ENCODE measurements at places on chromosomes 4 and X. TPM values are rescaled to one million over a fixed set of nuclear protein-coding genes. Genes with fewer than 3 reads are reported as not detected.

DNA sequence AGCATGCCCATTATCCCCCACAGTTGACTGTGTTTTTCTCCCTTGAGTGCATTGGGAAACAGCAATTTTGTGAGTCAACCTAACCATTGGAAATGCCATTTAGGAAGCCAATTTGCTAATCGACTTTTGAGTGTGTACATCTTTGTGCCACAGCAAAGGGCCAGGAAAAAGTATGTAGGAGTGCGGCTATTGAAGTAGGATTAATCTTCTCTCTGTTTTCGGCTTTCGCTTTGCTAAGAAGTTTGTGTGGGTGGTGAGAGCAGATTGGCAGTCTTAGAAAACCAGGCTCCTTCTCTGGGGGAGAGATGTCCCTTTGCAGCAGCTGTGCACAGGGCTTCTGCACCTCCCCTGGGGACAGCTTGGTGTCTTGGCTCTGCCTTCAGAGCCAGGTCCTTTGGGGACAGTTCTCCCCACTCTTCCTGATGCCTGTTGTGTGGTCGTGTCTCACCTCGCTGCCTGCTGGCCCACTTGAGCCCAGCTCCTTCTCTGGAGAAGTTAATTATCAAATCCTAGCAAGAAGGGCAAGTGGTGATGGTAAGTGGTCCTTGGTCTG is 74.5 kb downstream of the GEMIN8 start:
- H3K27ac ChIP-seq: no peak overlapping the region
- no peaks in the 10 kb centered on the region for H3K4me1 ChIP-seq
- peaks cover 16% of the 10 kb centered on the region for H3K27me3 ChIP-seq
- no peak for DNase-seq
- H3K4me3 ChIP-seq: no peak overlapping the region
- no peaks in the 10 kb centered on the region for H3K36me3 ChIP-seq

- DNase-seq: no peak
- no peak overlapping the region for H3K4me3 ChIP-seq
- H3K27me3 ChIP-seq: no peaks in the 10 kb centered on the region
- no peak overlapping the region for H3K27ac ChIP-seq
These were observed 20.1 kb downstream of the KIAA0232 start for GRCh38 chr4:6802626-6803025.

DNA sequence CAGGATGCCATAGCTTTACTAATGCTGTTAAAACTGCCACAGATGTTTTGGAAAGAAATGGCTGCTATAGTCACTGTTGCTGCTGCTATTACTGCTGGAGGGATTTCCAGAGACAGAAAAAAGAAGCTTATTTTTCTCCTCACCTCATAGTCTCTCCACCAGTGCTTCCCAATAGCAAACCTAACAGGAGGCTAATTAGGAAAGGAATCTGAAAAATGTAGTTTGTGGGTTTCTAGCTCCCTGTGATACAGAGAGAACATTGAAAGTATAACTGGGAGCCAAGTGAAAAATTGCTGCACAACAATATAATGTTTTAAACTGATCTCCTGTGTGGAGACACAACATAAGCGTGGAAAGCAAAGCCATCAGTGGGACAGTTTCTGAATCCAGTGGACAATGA is 8.6 kb upstream of the TSPAN7 start:
- peaks cover 3% of the 10 kb centered on the region for H3K27me3 ChIP-seq
- no peak overlapping the region for H3K27ac ChIP-seq
- DNase-seq: no peak
- H3K4me1 ChIP-seq: no peaks in the 10 kb centered on the region

GRCh38 chrX:110678591-110678990 is 117.0 kb downstream of the CHRDL1 start:
- H3K4me3 ChIP-seq: no peak overlapping the region
- no peak overlapping the region for H3K27ac ChIP-seq
- H3K27me3 ChIP-seq: peaks cover 11% of the 10 kb centered on the region
- DNase-seq: no peak
- no peaks in the 10 kb centered on the region for H3K36me3 ChIP-seq

GRCh38 chr4:11489453-11490083 is 60.9 kb upstream of the HS3ST1 start:
- H3K36me3 ChIP-seq: no peaks in the 10 kb centered on the region
- no peak overlapping the region for H3K4me3 ChIP-seq
- no peaks in the 10 kb centered on the region for H3K27me3 ChIP-seq

GRCh38 chr4:36243355-36244256 is 708 bp downstream of the ARAP2 start:
- peak overlapping the region; percentile 54 for H3K27ac ChIP-seq
- peaks cover 15% of the 10 kb centered on the region for H3K4me1 ChIP-seq
- peak; percentile 84 for DNase-seq
- H3K36me3 ChIP-seq: no peaks in the 10 kb centered on the region
- peak overlapping the region; percentile 77 for H3K4me3 ChIP-seq
- peaks cover 7% of the 10 kb centered on the region for H3K27me3 ChIP-seq

DNA sequence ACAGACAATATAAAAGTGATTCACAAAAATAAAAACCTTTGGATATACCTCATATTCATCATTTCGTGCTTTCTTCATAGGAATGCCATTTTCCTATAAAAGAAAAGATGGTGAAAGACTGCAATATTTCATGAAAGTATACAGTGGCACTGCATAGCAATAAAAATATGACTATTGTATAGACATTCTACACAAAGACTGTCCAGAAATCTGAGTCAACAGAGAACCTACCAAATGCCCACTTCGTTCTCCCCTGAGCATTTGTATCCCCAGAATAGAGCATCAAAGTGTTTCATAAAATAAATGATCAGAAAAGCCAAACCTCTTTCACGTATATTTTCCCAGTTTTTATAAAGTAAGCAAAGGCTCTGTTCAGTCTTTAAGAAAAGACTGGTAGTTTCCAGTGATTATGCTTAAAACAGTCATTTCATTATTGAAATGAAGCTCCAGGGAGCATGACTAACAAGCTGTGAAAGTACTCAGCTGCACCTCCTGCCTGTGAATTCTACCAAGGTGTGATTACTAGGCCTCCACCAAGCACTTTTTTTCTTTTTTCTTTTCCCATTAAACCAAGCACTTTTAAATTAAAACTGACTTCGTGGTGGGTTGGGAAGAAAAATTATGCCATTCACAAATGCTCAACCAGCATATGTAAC is 20.2 kb downstream of the PPA2 start:
- peaks cover 4% of the 10 kb centered on the region for H3K4me1 ChIP-seq
- H3K27ac ChIP-seq: no peak overlapping the region
- peaks cover 45% of the 10 kb centered on the region for H3K36me3 ChIP-seq
- H3K27me3 ChIP-seq: no peaks in the 10 kb centered on the region
- DNase-seq: no peak

- DNase-seq: no peak
- H3K36me3 ChIP-seq: peaks cover 5% of the 10 kb centered on the region
- H3K4me3 ChIP-seq: no peak overlapping the region
- H3K27ac ChIP-seq: no peak overlapping the region
These were observed 17.4 kb downstream of the BCAP31 start for GRCh38 chrX:153706799-153707198.

Gene USP17L24
- total RNA-seq: not detected

Gene GSPT2
- 15.3 TPM for total RNA-seq

Gene ZNF185
- total RNA-seq: 8.0 TPM

Gene ADGRG2
- 0.10 TPM for total RNA-seq

Measured in osteocyte (in vitro differentiated cells).